ENCODE measurements at places on chromosomes 4 and X.

DNA sequence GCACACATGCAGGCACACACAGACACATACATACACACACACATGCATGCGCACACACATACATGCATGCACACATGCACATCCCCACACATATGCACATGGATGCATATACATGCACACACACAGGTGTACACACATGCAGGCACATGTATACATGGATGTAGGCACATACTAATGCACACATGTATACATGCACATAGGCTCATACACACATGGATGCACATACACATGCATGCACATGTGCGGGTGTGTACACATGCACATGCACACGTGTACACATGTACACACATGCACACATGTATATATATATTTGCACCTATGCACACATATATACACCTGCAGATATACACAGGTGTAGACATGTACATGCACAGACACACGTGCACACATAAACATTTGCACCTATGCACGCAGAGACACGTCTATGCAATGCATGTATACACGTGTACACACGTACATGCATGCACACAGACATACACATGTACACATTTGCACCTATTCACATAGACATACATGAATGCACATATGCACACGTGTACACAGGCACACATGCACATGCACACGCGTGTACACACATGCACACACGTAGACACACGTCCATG, 4.0 kb downstream of the PLCXD1 start:
- DNase-seq: no peak

DNA sequence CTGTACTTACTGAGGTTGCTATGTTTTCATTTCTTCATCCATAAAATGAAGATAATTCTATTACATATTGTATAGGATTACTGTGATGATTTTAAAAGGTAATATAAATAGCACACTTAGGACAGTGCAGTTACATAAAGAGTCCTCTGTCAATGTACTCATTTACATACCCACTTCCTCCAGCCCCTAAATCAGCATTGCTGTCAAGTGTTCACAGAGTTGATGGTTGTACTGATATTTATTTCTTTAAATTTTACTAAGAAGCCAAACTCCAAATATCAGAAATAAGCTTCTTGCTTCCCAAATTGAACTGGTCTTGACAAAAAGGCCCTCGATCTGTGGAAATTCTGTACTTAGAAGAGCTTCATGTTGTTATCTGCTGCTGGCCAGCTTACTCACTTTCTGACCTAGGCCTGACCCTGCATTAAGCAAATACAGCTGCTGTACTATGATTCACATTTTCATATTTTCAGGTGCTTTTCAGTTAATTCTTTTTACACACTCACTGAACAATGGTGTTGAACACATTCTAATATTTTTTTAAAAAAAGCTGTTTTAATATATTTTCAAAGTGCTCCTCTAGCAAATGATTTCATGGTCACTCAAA, 259.6 kb downstream of the UNC5C start:
- DNase-seq: no peak

DNA sequence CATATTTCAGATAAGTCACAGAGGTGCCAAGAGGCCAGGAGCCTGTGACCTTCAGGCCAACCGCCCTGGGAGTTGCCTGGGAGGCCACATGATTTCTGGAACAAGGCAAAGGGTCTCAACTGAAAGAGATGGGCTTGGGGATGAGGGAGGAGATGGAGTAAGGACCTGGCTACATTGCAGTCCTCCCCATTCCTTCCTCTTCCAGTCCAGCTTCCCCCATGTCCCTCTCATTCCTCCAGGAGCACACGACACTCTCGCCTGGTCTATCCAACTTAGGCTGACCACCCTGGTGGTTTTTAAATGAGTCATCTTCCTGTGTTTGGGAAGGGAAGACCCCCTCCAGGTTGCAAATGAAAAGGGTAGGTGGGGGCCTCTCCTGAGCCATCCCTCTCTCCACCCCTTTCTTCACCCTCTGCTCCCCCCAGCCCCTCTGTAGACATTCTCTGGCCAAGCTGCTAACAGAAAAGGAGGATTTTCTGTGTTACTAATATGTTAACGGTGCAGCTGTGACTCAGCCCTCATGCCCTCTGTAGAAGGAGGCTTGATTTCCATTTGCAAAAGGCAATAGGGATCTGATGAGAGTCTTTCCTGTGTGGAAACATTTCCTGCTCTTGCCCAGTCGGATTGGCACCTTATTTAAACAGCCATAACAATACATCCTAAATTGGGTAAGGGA, 79.2 kb downstream of the RTL5 start:
- no peak for DNase-seq

GRCh38 chr4:79688691-79689090, 280.7 kb upstream of the GK2 start:
- no peak for DNase-seq

GRCh38 chr4:43276321-43276720, 383.8 kb downstream of the GRXCR1 start:
- no peak for DNase-seq

GRCh38 chr4:38855466-38855865, 1.2 kb downstream of the TLR6 start:
- no peak for DNase-seq

GRCh38 chr4:17688011-17688441, 73.6 kb downstream of the MED28 start:
- no peak for DNase-seq

All from GM20000 (cell line).